ENCODE measurements at places on chromosomes 1 and 21. TPM values are rescaled to one million over a fixed set of nuclear protein-coding genes. Genes with fewer than 3 reads are reported as not detected.

The PEAR1 gene
- total RNA-seq = 11.5 TPM

The PPP1R8 gene
- 33.4 TPM for total RNA-seq

The GBP5 gene
- total RNA-seq = 4.2 TPM

The EVI5 gene
- 29.7 TPM for total RNA-seq

The CRABP2 gene
- total RNA-seq = 97.7 TPM

The SPATC1L gene
- total RNA-seq = 5.2 TPM

- DNase-seq = no peak
These were observed 17.7 kb downstream of the CD1E start for GRCh38 chr1:158371188-158371953.

DNA sequence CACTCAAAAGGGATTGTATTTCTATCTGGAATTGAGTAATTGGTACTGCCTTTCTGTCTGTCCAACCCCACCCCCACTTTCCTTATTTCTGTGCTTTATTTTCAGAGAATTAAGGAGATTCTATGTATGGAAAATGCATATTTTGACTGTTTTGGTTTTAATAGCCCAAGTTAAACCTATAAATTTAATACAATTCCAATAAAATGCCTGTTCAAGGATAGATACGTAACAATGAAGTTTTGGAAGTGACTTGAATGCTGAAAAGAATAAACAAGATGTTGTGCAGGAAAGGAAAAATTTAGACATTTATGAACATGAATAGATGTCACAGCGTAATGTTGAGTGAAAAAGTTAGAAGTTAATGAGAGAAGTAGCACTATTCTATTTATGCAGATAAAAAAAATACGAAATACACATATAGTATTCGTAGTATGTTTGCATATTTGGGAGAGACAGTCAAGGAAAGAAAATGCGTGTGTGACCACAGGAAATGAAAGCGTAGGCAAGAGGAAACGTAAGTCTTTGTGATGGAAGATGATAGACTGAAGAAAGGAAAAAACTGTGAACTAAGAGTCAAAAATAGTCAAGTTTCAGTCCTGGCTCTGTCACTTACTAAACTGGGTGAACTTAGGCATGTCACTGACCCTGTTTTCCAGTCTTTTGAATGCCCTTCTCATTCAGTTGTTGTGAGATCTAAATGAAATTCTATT is 62.1 kb downstream of the MEF2D start:
- no peak for DNase-seq

DNA sequence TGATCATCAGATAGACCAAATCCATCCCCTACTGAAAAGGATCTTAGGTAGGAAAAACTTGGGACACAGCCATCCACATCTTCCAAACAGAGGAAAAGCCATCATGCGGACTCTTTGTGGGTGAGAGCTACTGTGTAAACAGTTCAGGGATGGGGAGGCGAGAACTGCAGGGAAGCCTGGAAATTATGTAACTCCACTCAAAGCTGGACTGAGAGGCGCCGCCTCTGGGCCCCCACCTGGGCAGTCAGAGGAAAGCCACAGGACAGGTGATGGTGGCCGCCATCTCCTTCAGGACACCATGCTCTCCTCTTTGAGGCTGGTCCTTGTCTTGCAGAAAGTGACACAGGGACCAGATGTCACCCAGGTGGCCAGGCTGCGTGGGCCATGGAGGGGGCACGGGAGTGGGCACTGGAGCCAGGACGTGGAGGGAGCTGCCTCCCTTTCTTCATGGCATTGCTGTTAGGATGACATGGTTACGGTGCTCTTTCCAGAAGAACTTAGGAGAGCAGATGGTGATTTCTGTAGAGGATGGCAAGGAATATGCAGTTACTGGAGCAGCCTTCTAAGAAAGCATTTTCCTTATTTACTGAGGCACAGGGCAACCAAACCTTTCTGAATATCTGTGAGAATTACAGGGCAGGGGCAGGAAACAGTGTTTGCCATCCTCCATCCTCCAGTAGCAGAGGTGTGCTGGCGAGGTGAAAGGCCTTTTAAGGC is 32.0 kb upstream of the TDRD10 start:
- no peak for DNase-seq

DNA sequence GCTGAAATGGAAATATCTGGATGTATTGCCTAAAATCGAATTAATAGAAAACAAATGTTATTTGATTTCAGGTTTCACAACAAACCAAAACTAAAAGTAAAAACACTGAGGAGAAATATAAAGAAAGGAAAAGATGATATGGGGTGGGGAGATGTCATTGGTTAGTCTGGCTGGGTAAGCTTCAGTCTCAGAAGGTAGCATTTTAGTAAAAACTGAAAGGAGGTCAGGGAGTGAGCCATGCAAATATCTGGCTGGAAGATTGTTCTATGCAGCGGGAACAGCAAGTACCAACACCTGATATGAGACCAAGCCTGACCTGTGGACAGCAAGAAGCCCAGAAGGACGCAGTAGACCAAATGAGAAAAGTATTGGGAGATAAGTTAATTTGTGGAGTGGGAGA is 264.6 kb downstream of the LRRC40 start:
- DNase-seq = no peak

DNA sequence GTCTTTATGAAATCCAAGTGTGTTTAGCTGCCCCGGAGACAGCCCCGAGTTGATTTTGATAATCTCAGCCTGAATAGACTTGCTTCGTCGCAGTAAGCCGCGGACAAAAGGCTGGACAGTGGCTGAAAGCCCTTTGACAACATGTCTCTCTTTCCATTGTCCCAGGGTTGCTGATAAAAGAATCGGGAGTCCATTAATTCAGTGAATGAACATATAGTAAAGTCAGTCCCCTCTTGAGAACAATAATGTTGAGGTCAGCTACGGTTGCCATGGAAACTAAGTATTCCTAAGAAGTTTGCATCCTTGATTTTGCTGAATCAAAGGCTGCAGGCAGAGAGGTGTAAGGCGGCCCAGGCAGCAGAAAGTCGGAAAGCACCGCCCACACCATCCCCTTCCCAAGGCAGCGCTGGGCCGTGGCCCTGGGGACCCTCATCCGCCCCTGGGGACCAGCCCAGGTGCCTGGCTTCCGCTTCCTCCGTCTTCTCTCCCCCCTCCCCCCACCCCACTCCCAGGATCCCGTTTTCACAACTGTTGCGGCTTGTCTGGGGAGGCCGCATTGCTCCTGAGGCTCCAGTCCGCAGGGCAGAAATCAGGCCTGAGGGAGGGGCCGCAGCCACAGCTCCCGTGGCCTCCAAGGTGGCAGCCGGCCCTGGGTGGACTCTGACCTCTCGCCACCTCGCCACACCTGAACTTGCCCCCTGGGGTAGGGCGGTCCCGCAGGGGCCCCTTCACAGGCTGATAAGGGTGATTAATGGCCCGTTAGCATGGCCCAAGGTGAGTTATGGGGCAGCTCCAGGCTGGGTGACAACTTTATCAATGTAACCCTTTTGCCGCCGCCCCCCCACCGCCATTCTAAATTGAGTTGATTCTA is 180.9 kb downstream of the PRDM16 start:
- no peak for DNase-seq

DNA sequence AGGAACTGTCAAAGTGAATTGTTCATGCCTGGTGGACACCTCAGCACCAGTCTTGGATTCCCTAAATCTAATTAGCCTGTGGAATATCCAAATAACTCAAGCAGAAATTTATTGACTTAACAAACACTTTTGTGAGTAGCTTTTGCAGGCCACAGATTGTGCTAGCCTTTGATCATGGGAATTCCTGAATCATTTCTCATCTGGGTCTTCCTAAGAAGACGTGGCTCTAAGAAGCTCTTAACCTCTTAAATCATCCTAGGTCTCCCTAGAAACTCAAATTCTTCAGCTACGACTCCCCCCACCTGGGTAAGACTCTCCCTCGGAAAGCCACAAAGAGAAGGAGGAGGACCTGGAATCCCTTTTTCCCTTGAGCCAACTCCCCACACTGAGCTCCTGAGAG is 53.8 kb upstream of the PSEN2 start:
- DNase-seq = no peak

DNA sequence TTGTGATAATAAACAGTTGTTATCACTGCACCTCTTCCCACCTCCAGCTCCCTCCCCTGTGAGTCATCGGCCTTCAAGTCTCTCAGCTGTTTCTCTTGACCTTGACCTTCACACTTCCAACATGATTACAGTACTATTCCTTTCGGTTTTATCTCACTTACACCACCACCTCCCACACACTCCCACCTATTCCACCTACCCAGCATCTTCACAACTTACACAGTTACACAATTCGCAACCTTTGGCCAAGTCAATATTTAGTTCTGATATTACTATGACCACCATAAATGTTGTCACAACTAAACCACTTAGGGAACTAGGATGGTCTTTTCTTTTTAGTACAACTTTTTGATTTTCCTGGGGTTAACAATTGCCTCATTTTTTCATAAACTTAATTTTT is 60.2 kb downstream of the RIPK4 start:
- no peak for DNase-seq

- no peak for DNase-seq
These were observed 62.3 kb downstream of the GFI1 start for GRCh38 chr1:92424381-92424780.

- no peak for DNase-seq
These were observed 2.4 kb downstream of the NTPCR start for GRCh38 chr1:232952514-232953499.

GRCh38 chr1:111585447-111586086 is 34.0 kb upstream of the RAP1A start:
- no peak for DNase-seq

DNA sequence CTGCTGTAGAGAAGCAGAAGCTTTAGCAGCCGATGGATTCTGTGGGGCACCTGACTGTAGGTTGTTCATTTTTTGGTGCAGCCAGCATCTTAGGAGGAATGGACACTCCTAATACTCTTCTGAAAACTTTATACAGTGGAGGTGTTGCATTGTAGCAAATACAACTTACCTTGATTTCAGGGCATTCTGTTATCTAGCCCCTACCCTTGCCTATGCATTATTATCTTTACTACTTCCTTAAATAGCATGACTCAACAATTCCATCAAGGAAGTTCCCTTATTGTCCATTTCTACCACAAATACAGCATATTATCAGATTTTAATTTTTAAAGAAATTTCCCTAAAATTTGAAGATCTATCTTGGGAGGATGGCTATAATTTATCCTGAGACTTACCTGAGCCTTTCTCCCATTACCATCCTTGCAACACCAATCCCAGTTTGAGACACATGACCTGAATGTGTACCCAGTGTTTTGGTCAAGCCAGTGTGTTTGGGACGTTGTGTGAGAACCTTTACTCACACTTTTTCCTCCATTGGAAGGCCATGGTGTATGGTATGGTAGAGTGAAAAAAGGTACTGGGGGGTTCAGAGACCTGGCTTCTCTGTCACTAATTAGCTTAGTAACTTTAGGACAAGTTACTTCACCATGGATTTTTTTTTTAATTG is 9.2 kb downstream of the POU2F1 start:
- DNase-seq = no peak

GRCh38 chr1:117793413-117793812 is 136.0 kb downstream of the GDAP2 start:
- no peak for DNase-seq

DNA sequence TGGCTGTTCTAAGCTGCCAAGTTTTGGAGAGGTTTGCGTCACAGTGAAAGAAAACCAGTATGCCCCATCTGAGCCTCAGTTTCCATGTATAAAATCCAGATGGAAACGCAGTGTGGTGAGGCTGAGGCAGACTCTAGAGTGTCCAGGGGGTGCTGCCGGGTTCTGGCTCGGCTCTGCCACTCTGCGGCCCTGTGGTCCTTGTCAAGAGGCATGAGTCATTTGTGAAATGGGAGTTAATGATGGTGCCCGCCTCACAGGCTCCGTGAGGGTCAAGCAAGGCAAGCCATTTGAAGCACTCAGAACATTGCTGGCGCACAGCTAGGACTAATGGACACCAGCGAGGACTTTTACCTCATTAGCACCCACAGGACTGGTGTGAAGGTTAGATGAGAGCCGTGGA is 214.3 kb downstream of the PTPRU start:
- no peak for DNase-seq

- no peak for DNase-seq
These were observed 4.5 kb downstream of the PLA2G2A start for GRCh38 chr1:19974822-19975416.

- no peak for DNase-seq
These were observed 116.2 kb downstream of the KCNJ6 start for GRCh38 chr21:37800057-37800455.

DNA sequence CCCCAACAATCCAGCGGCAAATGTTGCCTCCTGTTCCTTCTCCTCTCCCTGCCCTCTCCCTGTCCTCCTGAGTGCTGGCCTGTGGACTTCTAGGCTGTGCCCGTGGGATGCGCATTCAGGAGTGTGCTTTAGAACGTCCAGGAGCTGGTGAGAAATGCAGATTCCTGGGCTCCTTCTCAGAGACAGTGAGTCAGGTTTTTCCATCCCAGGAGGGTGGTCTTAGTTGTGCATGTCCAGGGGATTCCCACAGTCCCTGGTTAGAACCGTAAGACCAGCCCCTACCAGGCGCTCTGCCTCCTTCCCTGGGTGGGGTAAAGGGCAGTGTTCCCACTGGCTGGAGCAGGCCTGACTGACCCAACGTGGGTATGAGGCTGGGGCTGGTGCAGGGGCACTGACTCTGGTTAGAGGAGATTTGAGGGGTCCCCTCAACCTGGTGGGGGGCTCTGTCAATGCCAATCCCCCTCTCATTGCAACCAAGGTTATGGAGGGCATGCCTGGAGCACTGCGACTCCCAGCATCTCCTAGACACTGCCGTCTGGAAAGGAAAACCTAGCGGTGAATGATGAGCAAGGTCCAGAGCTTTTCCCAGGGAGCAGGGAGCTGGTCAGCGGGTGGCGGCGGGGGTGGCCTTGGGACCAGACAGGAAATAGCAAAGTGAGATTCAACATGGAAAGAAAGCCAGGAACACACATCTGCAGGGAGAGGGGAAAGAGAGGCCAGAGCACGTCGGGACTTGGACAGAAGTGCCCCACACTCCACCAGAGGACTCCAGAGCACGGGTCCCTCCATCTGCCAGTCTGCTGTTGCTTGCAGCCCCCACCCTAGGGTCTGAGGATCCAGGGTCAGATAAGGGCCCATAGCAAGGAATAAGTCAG is 38.5 kb downstream of the HSPG2 start:
- no peak for DNase-seq

- DNase-seq = no peak
These were observed 226.4 kb downstream of the DYRK1A start for GRCh38 chr21:37593015-37593414.

GRCh38 chr1:172544481-172545104 is 11.6 kb downstream of the SUCO start:
- DNase-seq = no peak

DNA sequence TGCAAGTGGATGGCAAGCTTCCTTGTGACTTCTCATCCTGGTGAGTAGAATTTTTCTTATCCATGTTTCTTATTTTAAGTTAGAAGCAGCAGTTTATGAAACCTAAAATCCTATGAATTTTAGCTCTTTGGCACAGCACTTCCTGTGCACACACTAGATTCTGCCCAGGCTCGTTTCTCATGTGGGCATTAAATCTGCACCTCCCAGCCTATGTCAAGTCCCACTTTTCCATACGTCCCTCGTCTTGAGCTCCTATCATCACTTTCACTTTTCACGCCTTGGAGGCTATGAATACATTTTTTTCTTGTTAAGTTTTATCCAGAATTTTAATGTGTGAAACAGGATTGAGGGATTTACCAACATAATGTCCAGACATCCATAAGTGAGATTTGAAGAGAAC is 142.1 kb downstream of the MRPS6 start:
- no peak for DNase-seq

- DNase-seq = no peak
These were observed 10.4 kb downstream of the PRR9 start for GRCh38 chr1:153227810-153228209.

All from vagina (tissue), 2 donors.